NCI-H510A (cell line): ENCODE measurements at places on chromosomes 3 and 15.

DNA sequence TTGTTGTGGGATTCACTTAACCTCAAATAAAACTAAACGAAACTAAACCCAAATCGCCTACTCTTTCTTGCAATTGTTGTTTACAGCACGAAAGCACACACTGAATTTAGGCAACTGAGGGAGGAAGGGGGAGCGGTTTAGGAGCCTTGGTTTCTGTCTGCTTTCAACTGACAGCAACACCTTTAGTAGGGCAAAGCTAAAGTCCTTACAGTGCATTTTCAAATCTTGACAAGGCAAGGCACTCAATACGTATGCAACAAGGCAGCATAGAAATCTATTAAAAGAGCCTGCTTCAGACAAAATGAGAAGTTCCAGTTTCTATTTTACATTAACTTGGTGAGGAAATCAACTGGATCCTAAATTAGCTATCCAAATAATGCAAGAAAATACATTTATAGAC, 174.6 kb downstream of the CHST2 start:
- DNase-seq: no peak

GRCh38 chr3:102238362-102238761, 196.5 kb upstream of the ZPLD1 start:
- DNase-seq: no peak

DNA sequence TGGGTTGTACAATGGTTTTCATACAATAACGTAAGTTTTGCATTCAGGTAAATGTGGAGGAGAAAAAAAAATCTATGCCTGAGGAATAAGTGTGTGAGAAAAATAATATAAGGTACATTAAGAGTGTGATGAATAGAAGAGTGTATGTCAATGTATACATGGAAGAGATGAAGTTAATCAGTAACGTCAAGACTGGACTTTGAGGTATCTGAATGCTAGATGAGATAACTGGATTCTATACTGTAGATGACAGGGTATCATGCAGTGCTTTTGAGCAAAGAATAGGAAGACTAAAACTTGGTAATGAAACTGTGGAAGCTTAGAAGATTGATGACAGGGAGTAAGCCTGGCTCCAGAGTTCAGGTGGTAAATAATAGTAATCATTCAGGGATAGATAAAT, 666.7 kb upstream of the SGO1 start:
- DNase-seq: no peak

- no peak for DNase-seq
These were observed 59.9 kb downstream of the CGNL1 start for GRCh38 chr15:57436166-57436565.

DNA sequence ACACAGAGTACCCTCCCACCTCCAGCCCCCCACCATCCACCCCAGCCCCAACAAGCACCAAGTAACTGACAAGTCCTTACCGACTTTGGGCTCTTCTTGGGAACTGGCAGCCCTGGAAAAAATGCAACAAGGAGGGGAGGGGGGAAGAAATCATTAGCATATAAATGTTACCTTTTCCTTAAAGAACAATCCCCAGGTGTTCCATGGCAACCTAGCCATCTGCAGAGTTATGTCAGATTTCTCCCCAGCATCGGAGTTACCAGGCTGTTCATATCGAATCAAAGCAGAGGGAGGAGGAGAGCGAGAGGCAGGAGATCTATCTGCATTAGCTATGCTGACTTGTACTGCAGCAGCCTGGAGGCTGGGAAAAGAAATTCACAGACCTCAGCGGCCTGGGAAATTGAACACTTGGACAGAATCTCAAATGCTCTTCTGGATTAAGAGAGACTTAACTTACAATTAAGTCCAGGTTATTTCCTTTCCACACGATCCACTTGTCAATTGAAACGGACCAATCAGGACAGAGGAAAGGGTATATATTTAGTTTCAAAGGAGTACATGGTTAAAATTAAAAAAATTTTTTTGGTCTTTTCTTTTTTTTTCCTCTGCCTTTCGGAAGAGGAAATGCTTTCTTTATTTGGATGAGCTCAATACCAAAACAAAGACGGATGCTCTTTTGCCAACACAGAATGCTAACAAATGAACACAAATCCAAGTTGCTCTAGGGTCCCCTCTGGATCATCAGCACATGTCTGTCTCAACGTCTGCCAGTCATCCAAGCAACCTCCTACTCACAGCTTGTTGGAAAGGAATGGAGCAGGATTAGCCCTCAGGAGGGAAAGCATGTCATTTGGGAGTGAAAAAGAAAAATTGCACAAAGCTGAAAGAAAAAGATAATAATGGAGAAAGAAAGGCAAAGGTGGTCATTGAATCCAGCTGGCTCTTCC, 637.1 kb downstream of the MAGI1 start:
- no peak for DNase-seq
